ENCODE measurements at places on chromosomes 7 and 10. TPM values are rescaled to one million over a fixed set of nuclear protein-coding genes. Genes with fewer than 3 reads are reported as not detected.

Gene TRA2A
- total RNA-seq: 292 TPM

Gene GBF1
- 45.6 TPM for total RNA-seq

Gene LRRC17
- total RNA-seq: 0.69 TPM

Gene ANXA7
- 108 TPM for total RNA-seq

Gene GATA3
- total RNA-seq: 182 TPM

Gene TAS2R41
- total RNA-seq: 0.59 TPM

GRCh38 chr7:281637-282036, 8.3 kb upstream of the FOXL3 start:
- no peaks in the 10 kb centered on the region for H3K4me1 ChIP-seq
- DNase-seq: no peak
- no peak overlapping the region for H3K4me3 ChIP-seq

- H3K27ac ChIP-seq: no peak overlapping the region
- no peaks in the 10 kb centered on the region for H3K4me1 ChIP-seq
- no peak for DNase-seq
- H3K36me3 ChIP-seq: no peaks in the 10 kb centered on the region
- H3K4me3 ChIP-seq: no peak overlapping the region
Measured at GRCh38 chr7:97845622-97846203, 26.5 kb downstream of the ASNS start.

- H3K36me3 ChIP-seq: peaks cover 6% of the 10 kb centered on the region
- no peak overlapping the region for H3K27ac ChIP-seq
- no peaks in the 10 kb centered on the region for H3K27me3 ChIP-seq
- peaks cover 32% of the 10 kb centered on the region for H3K4me1 ChIP-seq
Measured at GRCh38 chr7:105765846-105766245, 110.6 kb downstream of the ATXN7L1 start.

GRCh38 chr10:11828682-11829284, 5.6 kb downstream of the PROSER2 start:
- no peaks in the 10 kb centered on the region for H3K4me1 ChIP-seq
- no peak overlapping the region for H3K4me3 ChIP-seq
- no peak overlapping the region for H3K27ac ChIP-seq
- no peak for DNase-seq
- peaks cover 27% of the 10 kb centered on the region for H3K27me3 ChIP-seq
- no peaks in the 10 kb centered on the region for H3K36me3 ChIP-seq

DNA sequence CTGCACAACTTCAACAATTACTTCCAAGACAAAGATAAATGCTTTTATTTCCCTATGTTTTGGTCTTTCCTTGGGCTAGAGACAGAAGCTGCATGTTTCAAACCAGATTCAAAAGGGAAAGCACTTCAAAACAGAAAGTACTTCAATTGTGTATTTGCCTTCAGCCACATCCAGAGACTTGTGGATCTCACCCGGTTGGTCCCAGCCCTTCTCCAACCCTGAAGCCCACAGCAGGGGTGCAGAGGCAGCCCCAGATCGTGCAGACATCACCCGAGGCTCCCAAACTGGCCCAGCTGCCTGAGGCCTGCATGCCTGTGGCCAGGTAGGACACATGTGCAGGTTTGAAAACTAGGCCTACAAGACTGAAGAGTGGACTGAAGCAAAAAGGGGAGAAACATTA, 80.8 kb downstream of the ALOX5 start:
- no peak overlapping the region for H3K27ac ChIP-seq
- no peaks in the 10 kb centered on the region for H3K27me3 ChIP-seq

GRCh38 chr10:77837925-77838595, 88.5 kb downstream of the DLG5 start:
- H3K36me3 ChIP-seq: no peaks in the 10 kb centered on the region
- peaks cover 18% of the 10 kb centered on the region for H3K4me1 ChIP-seq
- no peak overlapping the region for H3K4me3 ChIP-seq
- H3K27me3 ChIP-seq: no peaks in the 10 kb centered on the region
- DNase-seq: no peak

- no peak overlapping the region for H3K4me3 ChIP-seq
- no peaks in the 10 kb centered on the region for H3K27me3 ChIP-seq
- H3K4me1 ChIP-seq: no peaks in the 10 kb centered on the region
- H3K36me3 ChIP-seq: no peaks in the 10 kb centered on the region
- no peak for DNase-seq
Measured at GRCh38 chr10:12510501-12510941, 161.2 kb downstream of the CAMK1D start.

DNA sequence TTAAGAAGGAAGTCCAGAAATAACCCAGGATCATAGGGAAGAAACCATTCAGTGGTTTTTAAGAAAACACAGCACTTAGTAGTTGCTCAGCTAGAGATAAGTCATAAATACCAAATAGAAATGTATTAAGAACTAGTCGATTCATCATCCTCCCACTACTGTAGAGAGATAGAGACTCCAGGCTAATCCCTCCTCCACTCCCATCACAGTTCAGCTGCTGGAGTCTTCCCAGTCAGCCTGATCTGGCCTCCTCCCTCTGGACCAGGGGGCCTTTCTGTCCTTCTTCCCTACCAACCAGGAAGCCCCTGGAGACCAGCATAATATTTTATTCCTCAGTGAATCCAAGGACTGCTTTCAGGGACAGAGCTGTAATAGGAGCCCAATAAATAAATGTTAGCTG, 294.1 kb upstream of the YAE1 start:
- no peak overlapping the region for H3K27ac ChIP-seq
- no peaks in the 10 kb centered on the region for H3K4me1 ChIP-seq
- no peaks in the 10 kb centered on the region for H3K27me3 ChIP-seq
- no peak for DNase-seq
- H3K4me3 ChIP-seq: no peak overlapping the region

GRCh38 chr7:155058896-155059295, 11.2 kb upstream of the HTR5A start:
- no peak for DNase-seq
- H3K36me3 ChIP-seq: no peaks in the 10 kb centered on the region
- no peaks in the 10 kb centered on the region for H3K4me1 ChIP-seq

Measured in CD4-positive, CD25-positive, alpha-beta regulatory T cell (primary cell).